ENCODE measurements at places on chromosomes 13 and 19. TPM values are rescaled to one million over a fixed set of nuclear protein-coding genes. Genes with fewer than 3 reads are reported as not detected.

Gene CCDC70
- polyA plus RNA-seq: not detected

Gene CEACAM7
- polyA plus RNA-seq: 0.41 TPM

Gene ZNF324
- polyA plus RNA-seq: 4.6 TPM

Gene KLHL1
- polyA plus RNA-seq: not detected

Gene ASF1B
- 4.1 TPM for polyA plus RNA-seq

Gene NKPD1
- 0.07 TPM for polyA plus RNA-seq

Gene COX7A1
- polyA plus RNA-seq: 24.9 TPM

Gene WDR88
- not detected for polyA plus RNA-seq

Gene PNMA8B
- 0.59 TPM for polyA plus RNA-seq

Gene CFAP97D2
- polyA plus RNA-seq: 1.6 TPM

Gene CYP4F11
- polyA plus RNA-seq: 1.2 TPM

Gene CFD
- 97.2 TPM for polyA plus RNA-seq

Gene CYSLTR2
- polyA plus RNA-seq: 0.32 TPM

Gene C1QTNF9B
- not detected for polyA plus RNA-seq

Gene PABPC3
- polyA plus RNA-seq: 0.02 TPM

Gene SPRED3
- 1.4 TPM for polyA plus RNA-seq

Gene WDR87
- not detected for polyA plus RNA-seq

Gene EPSTI1
- polyA plus RNA-seq: 20.1 TPM

Gene ZNF888
- 2.2 TPM for polyA plus RNA-seq

Gene CEACAM1
- 3.6 TPM for polyA plus RNA-seq

Gene OR7C1
- under 0.01 TPM for polyA plus RNA-seq

Gene ZSCAN4
- 0.14 TPM for polyA plus RNA-seq

Gene TLE2
- polyA plus RNA-seq: 30.8 TPM

Gene APBA3
- polyA plus RNA-seq: 26.8 TPM

Gene CGB7
- polyA plus RNA-seq: 0.29 TPM

Gene IL4I1
- polyA plus RNA-seq: 21.2 TPM

Gene VAV1
- 8.7 TPM for polyA plus RNA-seq

Gene PCSK4
- 3.7 TPM for polyA plus RNA-seq

Gene FCAR
- polyA plus RNA-seq: 0.35 TPM

Gene PTH2
- polyA plus RNA-seq: not detected

Gene FBXO46
- 8.3 TPM for polyA plus RNA-seq

Gene IRGC
- not detected for polyA plus RNA-seq

Gene SLC44A2
- 83.6 TPM for polyA plus RNA-seq
